Renal pelvis (tissue), 12 donors: ENCODE measurements at places on chromosomes 16 and 17. TPM values are rescaled to one million over a fixed set of nuclear protein-coding genes. Genes with fewer than 3 reads are reported as not detected.

GRCh38 chr16:59988591-59988990 is 1254.5 kb upstream of the GOT2 start:
- DNase-seq = no peak

DNA sequence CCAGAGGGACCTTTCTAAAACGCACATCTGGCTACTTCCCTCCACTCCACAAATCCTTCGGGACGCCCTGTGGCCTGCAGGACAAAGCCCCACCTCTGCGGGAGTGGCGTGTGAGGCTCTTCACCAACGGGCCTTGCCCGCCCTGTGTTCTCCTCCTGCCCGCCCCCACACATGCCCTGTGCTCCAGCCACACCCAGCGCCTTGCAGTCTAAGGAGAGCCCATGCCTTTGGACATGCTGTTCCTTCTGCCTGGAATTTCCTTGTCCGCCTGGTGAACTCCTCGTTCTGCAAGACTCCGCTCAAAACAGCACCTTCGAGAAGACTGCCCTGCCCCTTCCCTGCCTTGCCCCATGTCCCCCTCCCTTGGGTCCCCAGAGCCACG is 7.4 kb downstream of the ELOB start:
- DNase-seq = no peak

CD300A gene
- 1.5 TPM for polyA plus RNA-seq

- no peak for DNase-seq
Measured at GRCh38 chr16:64540434-64540833, 581.4 kb downstream of the CDH11 start.

TERB1 gene
- not detected for polyA plus RNA-seq

DNA sequence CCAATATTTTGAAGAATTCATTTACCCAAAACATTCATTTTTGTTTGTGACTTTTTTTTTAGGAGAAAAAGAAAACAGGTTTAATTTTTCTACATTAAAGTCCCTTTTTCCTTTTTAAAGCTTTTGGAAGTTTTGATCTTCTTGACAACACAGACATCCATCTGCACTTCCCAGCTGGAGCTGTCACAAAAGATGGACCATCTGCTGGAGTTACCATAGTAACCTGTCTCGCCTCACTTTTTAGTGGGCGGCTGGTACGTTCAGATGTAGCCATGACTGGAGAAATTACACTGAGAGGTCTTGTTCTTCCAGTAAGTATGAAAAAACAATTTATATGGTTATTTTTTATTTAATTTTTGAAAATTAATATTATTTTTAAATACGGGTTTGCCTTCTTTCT is 37.2 kb downstream of the SIAH1 start:
- no peak for DNase-seq

OR3A3 gene
- polyA plus RNA-seq = 0.10 TPM

DNA sequence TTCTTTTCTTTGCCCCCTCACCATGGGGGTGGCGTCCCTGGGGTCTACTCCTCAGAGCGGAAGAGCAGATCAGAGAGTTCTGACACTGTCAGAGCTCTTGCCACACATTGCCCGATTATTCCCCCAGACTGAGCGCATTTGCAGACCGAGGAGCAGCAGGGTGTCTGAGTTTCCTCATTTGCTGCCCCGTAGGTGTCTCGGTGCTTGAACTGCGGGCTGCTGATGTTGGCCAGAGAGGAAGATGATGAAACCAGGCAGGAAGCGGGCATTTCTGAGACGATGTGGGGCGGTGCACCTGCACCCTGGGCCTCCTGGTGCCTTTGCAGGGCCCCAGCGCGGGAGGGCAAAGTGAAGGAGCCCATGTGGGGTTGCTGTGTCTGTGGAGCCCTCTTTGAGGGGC is 55.2 kb downstream of the ARSG start:
- no peak for DNase-seq

GRCh38 chr16:89230255-89230654 is 12.8 kb downstream of the ZNF778 start:
- no peak for DNase-seq

ASIC2 gene
- polyA plus RNA-seq = 4.1 TPM

CCDC200 gene
- polyA plus RNA-seq = 7.4 TPM

ZNF768 gene
- polyA plus RNA-seq = 70.4 TPM

DNA sequence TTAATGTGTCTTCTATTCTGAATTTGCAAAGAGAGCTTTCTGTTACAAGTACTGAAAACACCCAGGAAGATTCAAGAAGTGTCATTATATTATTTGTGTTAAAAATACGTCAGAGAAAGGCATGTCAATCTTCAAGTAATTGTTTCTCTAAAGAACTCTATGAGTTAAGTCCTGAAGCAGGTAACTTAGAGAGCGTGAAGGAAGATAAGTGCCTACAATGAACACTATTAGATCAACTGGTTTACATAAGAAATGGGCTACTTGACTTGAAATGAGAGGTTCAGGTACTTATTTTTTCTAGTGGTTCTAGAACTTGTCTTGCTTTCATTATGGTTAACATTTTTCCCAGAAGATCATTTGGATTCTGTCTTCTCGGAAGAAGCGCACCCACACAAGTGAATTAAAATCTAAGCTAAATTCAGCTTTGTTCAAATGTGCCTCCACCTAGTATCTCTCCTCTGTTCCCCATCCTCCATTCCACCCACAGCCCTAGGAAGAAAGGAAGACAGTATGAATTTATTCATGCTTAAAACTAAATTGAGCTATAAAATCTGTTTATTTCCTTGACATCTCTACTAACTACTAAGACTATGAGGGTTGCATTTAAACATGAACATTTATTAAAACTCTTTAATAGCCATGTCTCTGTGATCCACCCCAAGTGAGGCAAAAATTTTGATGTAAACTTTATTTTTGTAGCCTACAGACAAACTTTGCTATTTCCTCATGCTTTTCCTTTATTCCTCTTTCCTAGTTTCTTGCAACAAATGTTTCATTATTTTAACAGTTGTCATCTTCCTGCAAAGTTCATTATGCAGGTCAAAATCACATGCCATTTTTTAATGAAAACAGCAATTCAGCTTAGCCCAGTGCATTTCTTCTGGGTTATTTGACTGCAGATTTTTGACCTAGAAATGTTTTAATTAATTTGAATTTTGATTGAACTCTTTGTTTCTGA is 206.8 kb downstream of the KCNJ2 start:
- DNase-seq = no peak

- DNase-seq = no peak
Measured at GRCh38 chr16:17397499-17397891, 73.3 kb downstream of the XYLT1 start.

AURKB gene
- 48.1 TPM for polyA plus RNA-seq

- no peak for DNase-seq
Measured at GRCh38 chr17:8314797-8315763, 5.0 kb downstream of the ARHGEF15 start.

DNA sequence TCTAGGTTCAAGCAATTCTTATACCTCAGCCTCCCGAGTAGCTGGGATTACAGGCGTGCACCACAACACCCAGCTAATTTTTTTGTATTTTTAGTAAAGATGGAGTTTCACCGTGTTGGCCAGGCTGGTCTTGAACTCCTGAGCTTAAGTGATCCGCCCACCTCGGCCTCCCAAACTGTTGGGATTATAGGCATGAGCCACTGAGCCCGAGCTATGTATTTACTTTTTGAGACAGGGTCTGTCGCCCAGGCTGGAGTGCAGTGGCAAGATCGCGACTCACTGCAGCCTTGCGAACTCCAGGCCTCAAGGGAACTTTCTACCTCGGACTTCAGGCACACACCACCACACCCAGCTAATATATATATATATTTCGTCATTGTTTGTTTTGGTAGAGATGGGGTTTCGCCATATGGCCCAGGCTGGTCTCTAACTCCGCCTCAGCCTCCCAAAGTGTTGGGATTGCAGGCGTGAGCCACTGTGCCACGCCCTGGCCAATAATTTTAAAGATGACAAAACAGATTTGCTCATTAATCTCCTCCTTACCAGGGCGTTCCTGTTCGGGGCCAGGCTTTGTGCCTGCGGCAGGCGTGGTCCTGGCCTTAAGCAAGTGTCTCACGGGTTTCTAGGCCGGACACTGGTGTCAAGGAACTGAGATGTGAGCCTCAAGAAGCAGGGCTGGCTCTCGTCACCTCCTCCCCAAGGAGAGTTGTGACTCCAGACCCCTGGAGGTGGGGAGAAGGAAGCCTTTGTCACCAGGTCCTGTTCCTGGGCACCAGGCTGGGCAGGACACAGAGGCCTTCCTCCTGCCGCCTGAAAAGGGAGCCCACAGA is 4.3 kb upstream of the NPW start:
- no peak for DNase-seq

NCBP3 gene
- polyA plus RNA-seq = 75.4 TPM

HNF1B gene
- 128 TPM for polyA plus RNA-seq

CDR2L gene
- polyA plus RNA-seq = 12.0 TPM

DNA sequence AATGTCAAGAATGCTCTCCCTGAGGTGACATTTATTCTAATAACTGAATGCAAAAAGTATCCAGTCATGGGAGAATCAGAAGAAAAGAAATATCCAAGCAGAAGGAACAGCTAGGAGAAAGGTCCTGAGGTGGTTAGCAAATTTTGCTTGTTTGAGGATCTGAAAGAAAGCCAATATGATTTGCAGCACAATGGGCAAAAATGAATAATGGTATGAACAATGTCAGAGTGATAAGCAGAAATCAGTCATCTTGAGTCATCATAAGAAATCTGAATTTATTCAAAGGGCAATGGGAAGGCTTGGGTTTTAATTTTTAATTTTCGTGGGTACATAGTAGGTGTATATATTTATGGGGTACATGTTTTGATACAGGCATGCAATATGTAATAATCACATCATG is 68.5 kb downstream of the BRIP1 start:
- DNase-seq = no peak

- DNase-seq = no peak
Measured at GRCh38 chr16:79716645-79717332, 116.3 kb upstream of the MAF start.

MAF gene
- 63.0 TPM for polyA plus RNA-seq

CDH13 gene
- 10.3 TPM for polyA plus RNA-seq

GRCh38 chr16:14449334-14449733 is 180.7 kb downstream of the PARN start:
- DNase-seq = no peak

DNA sequence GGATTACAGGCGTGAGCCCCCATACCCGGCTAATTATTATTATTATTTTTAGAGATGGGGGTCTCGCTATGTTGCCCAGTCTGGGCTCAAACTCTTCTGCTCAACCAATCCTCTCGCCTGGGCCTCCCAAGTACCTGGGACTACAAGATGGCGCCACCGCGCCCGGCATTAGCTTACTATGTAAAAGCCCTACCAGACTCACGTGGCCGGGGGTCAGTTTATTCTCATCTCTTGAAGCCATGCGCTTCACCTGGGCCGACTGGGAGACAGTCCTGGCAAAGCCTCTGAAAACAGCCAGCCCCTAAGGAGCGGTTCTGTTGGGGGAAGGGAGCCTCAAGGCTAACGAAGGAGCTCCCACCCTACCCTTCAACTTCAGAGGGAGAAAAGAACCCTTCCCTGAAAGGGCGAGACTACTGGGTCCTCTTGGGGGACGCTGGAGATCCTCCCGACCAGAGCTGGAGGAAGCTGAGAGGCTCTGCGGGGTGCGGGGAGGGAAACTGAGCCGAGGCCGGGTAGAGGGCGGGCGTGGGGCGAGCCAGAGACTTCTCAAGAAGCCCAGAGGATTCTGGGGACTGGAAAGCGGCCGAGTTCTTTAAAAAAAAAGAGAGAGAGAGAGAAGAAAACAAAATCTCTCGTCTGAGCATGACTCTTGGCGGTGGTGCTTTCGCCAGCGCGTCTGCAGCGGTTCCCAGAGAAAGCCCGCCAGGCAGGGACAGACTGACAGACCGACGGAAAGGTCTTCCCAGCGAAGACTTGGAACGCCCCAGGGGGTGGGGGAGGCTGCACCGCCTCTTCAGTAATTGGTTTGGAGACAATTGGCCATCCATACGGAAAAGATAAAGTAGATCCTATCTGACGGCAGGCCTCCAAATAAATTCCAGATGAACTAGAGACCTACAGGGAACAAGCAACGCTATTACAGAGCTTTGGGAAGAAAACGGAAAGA is 5.6 kb upstream of the TUBG2 start:
- DNase-seq = no peak

DNA sequence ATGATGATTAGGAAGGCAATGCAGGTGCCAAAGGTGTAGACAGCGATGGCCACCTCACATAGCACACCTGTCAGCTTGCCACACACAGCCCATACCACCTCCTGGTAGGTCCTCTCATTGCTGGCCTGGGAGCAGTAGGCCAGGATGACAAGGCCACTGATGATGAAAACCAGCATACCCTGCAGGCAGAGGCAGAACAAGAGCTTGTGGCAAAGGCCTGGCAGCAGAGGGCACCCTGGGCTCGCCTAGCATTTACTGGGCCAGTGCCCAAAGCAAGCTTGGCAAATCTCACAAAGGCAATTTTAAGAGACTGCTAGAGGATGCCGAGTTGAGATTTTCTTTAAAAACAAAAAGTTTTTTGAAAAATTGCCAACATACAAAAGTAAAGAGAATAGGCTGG is 5.9 kb downstream of the SLC38A7 start:
- no peak for DNase-seq

GRCh38 chr17:79544142-79544914 is 66.5 kb downstream of the RBFOX3 start:
- DNase-seq = no peak

GNG13 gene
- 0.41 TPM for polyA plus RNA-seq

DNA sequence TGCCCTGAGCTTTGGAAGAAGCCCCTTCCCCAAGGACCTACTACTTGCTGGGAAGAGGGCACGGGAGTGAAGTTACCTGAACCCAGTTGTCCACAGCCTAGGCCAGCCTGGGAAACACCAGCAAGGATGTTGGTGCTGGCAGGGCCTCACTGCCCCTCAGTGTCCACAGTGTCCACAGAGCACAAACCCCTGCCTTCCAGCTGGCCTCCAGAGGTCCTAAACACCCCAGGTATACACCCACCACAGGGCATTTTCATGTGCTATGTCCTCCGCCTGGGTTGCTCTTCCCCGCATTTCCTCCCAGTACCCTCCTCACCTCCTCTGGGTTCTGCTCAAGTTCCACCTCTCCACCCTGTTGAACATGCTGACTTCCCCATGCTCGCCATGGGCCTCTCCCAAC is 4.2 kb upstream of the PEMT start:
- DNase-seq = no peak

RPAIN gene
- polyA plus RNA-seq = 89.8 TPM

GRCh38 chr16:9091867-9092281 is 430 bp downstream of the HAPSTR1 start:
- peak; percentile 20 for DNase-seq

ELMO3 gene
- polyA plus RNA-seq = 6.7 TPM

DNA sequence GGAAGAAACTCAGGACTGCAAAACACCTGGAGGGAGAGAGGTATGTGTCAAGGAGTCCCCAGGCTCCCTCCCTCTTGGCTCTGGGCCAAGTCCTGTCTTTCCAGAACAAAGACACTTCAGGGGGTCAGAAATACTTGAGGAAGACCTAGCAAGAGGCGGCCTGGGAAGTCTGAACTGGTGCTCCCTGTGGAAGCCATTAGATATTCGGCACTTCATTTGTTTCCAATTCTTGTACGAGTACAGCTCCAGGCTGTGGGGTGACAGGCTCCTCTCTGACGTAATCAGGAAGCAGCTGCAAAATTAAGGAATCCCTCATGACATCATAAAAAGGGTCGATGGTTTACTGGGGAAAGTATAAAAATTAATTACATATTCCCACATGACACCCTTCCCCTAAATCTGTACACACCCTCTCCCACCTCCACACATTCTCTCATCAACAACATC is 108.7 kb downstream of the SMG6 start:
- DNase-seq = no peak

ANKRD40 gene
- polyA plus RNA-seq = 36.8 TPM

LITAFD gene
- 0.36 TPM for polyA plus RNA-seq
